ENCODE measurements at places on chromosomes 2 and 18. TPM values are rescaled to one million over a fixed set of nuclear protein-coding genes. Genes with fewer than 3 reads are reported as not detected.
A peak's percentile ranks its signal among the peaks of the same experiment; 100 is the strongest.

- no peak for DNase-seq
Measured at GRCh38 chr2:126700677-126701076, 44.7 kb downstream of the GYPC start.

ITPRIPL1 gene
- 7.0 TPM for total RNA-seq

DNA sequence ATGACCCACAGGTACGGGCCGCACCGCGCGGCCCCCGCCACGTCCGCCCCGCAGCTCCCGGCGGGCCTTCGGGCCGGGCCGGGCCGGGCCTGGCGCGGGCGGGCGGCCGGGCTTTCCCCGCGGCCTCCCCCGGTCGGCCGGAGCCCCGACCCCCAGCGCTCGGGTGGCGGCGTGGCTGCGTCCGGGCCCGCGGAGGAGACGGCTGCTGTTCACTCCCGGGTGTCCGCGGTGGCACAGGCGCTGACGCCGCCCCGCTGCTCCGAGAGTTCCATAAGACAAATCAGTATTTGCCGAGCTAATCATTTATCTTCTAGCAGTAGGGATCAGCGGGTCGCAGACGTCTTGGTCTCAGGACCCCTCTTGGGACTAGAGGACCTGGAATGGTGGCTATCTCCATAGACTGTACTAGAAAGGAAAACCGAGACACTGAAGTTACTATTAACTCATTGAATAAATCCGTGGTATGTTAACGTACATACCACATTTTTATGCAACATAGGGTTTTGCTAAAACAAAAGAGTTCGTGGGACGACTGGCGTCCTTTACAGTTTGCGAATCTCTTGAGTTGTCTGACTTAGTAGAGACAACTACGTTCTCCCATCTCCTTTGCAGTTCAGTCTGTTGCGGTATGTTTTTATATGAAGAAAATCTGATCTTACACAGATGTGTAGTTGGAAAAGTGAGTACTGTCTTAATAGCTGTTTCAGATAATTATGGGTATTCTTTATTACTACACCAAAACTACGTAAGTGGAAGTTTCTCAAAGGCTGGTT, 500 bp downstream of the LIMS1 start:
- peak; percentile 53 for DNase-seq

DNA sequence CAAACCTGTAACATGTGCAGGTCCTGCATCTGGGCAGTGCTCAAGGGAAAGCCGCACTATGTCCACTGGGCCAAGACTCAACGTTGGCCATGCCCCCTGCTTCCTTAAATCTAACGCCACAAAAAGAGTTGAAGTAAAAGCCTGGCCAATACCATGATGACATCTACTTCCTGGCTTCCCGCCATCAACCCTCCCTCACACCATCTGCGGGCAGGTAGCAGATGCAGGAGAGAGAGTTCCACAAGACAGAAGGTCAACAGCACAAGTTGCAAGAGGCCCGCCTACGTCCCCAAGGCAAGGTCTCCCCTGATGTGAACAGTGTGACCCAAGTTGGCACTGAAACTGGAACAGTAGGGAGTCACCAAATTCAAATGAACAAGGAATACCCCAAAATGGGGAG, 48.4 kb downstream of the ABCG8 start:
- no peak for DNase-seq

Measured in dermis blood vessel endothelial cell (primary cell).